ENCODE measurements at places on chromosomes 3 and 15. TPM values are rescaled to one million over a fixed set of nuclear protein-coding genes. Genes with fewer than 3 reads are reported as not detected.
A peak's percentile ranks its signal among the peaks of the same experiment; 100 is the strongest.

- DNase-seq: no peak
Measured at GRCh38 chr3:174318181-174318580, 541.0 kb upstream of the NAALADL2 start.

- peak; percentile 74 for DNase-seq
Measured at GRCh38 chr15:65832549-65833364, 36.5 kb upstream of the RAB11A start.

- no peak for DNase-seq
Measured at GRCh38 chr15:63849906-63850305, 16.2 kb upstream of the HERC1 start.

CNTN6 gene
- 0.01 TPM for polyA plus RNA-seq

DNA sequence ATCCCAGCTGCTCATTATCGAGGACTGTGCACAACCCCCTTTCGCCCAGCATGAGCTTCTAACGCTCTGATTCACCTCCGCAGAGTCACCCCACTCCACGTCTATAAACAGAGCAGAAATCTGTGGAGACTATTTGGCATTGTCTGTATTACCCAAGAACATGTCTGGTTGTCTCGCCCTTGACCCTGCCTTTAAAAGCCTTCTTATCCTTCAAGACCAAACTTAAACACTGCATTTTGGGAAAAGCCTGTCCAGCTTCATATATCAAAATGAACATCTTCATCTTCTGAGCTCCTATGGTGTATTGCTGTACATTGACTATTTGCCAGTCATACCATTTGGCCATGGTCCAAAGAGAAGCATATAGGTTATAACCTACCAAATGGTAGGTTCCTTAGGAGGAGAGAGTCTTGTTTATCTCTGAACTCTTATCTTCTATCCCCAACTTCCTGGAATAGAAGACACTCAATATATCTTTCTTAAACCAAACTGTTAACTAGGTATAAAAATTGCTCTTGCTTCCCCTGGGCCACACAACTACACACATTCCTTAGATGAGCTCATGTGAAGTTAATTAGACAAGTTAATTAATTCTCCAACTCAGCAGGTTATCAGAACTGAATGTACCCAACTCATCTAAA, 90.1 kb downstream of the FBN1 start:
- DNase-seq: no peak

DNA sequence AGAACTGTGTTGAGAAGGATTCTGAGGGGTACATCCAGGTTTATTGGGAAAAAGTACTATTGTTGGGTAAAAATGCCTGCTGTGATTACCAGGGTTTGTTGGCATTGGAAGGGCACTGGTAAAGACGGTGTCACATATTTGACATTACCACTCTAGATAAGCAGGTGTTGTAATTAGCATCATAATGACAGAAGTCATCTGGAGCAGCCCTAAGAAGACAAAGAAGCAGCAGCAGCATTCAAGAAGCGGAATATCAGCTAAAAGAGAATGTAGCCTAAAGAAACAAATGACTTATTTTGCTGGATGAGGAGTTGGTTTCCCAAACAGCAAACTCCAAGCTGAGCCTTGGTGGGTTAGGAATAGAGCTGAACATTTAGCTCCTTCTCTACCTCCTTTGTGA, 30.5 kb upstream of the ZFAND6 start:
- no peak for DNase-seq

- DNase-seq: no peak
Measured at GRCh38 chr3:144308396-144308795, 336.8 kb downstream of the DIPK2A start.

Data from heart right ventricle (tissue), 16 donors.